ENCODE measurements at places on chromosomes 2 and 18.

DNA sequence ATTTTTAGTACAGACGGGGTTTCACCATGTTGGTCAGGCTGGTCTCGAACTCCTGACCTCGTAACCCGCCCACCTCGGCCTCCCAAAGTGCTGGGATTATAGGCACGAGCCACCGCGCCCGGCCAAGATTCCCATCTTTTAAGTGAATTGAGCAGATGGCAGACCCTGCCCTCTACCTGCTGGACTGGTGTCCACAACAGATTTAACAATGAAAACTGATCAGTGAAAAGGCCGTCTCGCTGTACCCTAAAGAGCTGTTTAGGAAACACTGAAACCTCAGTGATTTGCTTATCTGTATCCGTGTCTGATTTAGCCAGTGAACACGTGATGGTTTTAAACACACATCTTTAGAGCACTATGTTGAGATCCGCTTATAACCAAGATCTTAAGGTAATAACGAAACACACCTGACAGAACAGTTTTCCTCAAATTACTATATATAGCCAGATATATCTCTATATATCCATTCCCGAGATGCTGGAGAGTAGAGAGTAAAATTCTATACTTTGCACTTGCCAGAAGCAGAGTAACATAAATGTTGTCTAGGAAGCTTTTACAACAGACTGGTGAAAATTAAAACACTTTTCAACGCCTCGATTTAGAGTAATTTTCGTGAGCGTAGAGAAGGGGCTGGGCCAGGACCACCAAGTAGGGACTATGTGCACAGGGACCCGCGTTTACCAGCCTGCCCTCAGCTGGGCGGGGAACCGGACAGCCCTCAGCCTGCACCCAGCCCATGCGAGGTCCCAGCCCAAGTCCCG lies 594 bp downstream of the FAM161A start:
- no peak for DNase-seq

DNA sequence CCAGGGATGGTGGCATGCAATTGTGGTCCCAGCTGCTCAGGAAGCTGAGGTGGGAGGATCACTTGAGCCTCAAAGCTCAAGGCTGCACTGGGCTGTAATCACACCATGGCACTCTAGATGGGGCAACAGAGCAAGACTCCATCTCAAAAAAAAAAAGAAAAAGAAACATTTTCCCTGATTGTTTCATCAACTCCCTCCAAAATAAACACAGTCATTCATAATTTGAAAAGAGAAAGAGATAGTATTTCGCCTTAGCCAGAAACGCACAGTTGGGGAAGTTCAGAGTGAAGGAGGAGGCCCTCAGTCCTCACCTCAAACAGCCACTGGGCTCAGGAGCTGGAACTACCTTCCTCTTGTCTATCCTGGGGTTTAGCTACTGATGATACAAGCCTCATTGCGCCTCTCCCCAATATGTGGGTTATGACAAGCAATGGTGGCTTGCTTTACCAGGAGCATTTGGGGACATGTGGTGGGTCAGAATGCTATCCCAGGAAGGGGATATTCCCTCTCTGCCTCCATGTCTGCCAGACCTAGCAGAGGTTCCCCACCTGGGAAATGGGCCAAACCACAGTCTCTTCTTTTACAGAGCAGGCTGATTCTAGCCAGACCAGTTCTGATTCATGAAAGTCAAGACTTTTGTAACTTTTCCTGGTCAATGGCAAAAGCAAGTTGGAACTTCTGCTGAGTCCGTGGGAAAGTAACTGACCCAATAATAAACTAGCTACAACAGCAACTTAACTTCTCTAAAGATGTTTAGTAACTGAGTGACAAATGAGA lies 22.2 kb upstream of the TMEM87B start:
- DNase-seq: no peak

DNA sequence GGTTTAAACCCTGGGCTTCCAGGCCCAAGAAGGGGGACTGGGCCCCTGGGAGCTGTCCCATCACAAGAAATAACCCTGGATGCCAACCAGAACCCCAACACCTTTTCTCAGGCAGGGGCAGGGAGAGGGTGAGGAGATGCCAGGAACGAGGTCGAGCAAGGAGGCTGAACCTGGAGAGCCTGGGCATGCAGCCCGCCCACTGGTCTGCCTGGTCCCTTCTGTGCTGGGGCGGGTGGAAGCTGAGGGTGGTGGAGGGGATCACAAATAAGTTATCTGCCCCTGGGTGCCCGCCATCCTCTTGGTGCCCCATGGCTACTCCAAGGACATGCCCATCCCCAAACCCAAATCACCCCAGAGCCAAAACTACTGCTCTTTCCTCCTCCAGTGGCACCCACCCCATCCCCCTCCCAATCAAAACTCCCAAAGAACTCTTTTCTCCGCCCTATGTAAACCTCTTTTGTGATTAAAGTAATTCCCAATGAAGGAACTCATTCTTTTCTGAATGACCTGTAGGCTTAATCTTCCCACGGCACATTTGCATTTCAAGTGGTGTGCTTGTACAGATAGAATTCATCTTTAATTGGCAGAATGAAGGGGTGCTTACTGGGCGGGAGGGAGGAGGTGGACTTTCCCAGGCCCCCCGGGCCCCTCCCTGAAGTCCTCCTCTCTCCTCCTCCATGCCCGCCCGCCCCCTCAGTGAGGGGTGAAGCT lies 47.9 kb downstream of the EFR3B start:
- no peak for DNase-seq

DNA sequence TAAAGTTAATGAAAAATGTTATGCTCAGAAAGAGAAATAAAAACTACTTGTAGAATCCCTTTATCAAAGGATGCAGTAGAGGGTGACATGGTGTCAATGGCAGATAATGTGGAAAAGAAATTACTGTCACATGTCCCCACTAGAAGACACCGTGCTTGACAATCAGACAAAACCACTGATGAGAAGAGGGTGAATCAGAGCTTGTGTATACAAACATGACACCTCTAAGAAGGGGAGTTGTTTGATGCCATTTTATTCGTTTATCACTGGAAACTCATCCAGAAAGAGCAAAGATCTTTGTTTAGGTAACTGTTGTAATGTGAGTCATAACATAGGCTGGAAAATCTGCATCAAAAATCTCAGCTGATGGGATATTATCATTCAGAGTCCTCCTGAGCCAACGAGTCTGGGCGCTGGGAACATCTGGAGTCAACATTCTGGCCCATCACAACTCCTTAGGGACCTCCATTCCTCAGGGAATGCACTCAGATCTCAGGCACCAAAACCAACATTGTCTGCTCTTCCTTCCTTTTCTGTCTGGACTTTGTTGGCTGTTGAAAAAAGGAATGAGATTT lies 49.5 kb upstream of the RAB12 start:
- no peak for DNase-seq

- no peak for DNase-seq
Measured at GRCh38 chr2:9738535-9739496, 104.5 kb upstream of the TAF1B start.

- no peak for DNase-seq
Measured at GRCh38 chr2:240384711-240385450, 50.6 kb upstream of the GPC1 start.

DNA sequence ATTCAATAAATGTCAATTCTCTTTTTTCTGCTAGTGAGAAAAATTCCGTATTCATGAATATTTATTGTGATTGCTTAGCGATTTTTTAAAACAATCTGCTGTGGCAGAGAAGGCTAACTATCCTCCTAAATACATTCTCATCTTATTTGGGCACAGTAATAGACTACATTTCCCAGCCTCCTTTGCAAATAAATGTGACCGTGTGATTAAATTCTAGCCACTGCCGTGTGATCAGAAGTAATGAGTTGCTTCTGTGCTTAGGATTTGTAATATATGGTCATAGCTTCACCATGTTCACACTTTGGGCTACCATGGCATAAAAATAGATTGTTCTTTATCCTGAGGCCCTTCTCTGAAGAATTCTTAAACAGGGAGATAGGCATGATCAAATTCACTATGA lies 179.6 kb downstream of the FAM124B start:
- DNase-seq: no peak

- DNase-seq: no peak
Measured at GRCh38 chr2:16069933-16070647, 129.7 kb downstream of the MYCN start.

DNA sequence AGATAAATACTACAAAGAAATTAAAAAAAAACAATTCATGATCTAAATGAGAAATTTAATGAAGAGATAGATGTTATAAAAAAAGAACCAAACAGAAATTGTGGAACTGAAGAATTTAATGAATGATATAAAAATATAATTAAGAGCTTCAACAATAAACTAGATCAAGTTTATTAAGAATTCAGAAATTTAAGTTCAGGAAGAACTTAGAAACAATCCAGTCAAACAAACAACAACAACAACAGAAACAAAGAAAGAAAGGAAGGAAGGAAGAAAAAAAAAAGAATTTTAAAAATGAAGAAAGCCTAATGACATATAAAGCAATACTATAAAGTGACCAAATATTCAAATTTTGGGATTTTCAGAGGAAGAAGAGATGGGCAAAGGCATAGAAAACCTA lies 250.9 kb upstream of the FBXO11 start:
- no peak for DNase-seq

- DNase-seq: no peak
Measured at GRCh38 chr2:217142649-217143266, 282.9 kb upstream of the TNP1 start.

- no peak for DNase-seq
Measured at GRCh38 chr2:64720535-64721319, 67.0 kb upstream of the SERTAD2 start.

DNA sequence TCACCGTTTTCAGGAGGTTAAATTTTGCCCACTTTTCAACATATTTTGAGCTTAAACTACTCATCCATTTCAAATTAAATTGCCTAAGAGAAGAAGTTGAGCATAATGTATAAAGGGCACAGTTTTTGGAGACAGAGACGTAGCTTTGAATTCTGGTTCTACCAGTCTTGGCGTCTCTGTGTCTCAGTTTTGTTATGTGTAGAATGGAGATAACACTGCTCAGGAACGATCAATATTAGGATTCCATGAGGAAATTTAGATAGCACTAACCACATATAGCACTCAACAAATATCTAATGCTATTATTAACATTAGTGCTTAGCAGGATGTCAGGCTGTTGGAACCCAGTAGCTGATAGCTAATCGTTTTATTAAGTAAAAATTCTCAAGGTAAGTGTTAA lies 40.4 kb upstream of the GATA6 start:
- DNase-seq: no peak

DNA sequence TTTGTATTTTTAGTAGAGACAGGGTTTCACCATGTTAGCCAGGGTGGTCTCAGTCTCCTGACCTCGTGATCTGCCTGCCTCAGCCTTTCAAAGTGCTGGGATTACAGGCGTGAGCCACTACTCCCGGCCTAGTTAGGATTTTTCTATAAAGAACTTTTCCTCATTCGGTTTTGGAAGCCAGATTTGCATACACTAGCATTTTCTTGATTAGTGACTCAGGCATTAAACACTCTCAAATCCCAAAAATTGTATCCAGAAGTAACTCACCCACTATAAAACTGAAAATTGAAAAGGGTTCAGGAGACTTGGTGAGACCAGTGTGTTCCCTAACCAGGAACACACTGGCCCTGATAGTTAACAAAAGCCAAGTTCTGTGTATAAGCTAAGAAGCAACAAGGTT lies 25.2 kb downstream of the EIF2AK3 start:
- DNase-seq: no peak

DNA sequence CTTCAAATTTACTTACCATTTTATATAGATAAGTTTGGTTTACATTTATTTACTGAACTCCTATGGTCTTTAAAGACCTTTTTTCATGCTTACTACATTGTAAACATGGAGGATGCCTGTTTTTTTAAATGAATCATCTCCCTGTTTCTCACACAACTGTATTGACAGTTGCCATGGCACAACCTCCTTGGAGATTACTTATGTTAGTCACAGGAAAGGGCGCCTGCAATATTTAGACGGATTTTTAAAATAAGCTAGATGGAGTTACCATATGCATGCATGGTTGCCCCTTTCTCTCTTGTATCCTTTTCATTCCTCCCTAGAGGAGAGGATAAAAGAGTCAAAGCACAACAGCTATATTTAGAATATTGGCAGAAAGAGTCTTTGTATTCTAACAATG lies 34.8 kb upstream of the CCDC102B start:
- no peak for DNase-seq

DNA sequence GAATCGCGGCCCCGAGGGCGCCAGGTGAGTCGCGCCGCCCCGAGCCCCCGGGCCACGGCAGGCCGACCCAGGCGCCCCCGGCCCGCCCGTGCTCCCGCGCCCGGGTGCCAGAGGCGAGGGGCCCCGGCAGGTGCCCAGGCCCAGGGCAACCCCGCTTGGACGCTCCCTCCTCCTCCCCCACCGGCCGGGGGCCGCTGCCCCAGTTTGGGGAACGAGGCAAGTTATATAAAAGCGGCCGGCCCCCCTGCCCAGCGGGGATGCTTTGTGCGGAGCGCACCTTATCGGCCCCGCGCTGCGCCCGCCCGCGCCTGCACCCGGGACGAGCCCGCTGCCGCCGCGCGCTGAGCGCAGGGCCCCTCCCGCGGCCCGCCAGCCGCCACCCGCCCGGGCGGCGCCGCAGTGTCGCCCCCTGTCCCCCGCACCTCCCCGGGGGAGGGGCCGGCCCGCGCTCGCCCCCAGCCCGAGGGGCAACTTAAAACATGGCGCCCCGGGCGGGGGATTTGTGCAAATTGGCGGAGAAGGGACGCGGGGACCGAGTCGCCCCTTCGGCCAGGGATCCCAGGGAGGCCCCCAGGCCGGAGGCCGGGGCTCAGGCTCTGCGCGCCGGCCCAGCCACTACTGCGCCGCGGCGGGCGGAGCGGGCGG lies 639 bp downstream of the EPB41L3 start:
- DNase-seq: no peak

GRCh38 chr18:36608107-36608506 lies 220.7 kb downstream of the TPGS2 start:
- no peak for DNase-seq

- DNase-seq: no peak
Measured at GRCh38 chr2:120338015-120338414, 7.9 kb upstream of the INHBB start.

GRCh38 chr2:240425697-240426096 lies 9.8 kb upstream of the GPC1 start:
- no peak for DNase-seq

DNA sequence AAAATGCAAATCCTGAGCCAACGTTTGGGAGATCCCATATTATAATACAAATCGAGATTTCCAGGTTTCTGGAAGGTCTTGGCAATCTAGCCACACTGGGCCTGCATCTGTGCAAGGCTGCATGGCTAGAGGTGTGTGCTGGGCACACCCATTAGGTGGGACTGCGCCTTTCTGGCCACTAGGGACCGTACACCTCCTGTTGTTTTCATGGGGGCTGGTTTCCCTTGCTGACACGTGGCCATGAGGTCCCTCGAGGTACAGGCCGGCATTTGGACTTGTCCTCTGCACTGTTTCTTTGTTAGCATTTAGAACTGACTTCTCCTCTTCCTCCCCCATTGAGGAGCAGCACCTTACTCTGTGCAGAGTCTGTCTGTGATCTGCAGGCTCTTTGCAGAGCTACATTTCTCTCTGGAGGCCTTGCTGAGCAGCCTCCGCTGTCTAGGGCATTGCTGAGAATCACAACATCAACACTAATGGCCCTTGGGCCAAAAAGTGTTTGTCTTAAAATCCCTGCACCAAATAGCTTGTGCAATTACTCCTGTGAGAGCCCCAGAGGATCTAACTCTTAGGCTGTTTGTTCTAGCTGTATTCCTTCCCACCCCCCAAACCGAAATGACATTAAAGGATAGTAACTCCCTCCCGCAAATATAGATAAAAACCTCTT lies 131.2 kb downstream of the NEDD4L start:
- no peak for DNase-seq
